Epithelial cell of esophagus (primary cell): ENCODE measurements at places on chromosomes 7 and 10.

DNA sequence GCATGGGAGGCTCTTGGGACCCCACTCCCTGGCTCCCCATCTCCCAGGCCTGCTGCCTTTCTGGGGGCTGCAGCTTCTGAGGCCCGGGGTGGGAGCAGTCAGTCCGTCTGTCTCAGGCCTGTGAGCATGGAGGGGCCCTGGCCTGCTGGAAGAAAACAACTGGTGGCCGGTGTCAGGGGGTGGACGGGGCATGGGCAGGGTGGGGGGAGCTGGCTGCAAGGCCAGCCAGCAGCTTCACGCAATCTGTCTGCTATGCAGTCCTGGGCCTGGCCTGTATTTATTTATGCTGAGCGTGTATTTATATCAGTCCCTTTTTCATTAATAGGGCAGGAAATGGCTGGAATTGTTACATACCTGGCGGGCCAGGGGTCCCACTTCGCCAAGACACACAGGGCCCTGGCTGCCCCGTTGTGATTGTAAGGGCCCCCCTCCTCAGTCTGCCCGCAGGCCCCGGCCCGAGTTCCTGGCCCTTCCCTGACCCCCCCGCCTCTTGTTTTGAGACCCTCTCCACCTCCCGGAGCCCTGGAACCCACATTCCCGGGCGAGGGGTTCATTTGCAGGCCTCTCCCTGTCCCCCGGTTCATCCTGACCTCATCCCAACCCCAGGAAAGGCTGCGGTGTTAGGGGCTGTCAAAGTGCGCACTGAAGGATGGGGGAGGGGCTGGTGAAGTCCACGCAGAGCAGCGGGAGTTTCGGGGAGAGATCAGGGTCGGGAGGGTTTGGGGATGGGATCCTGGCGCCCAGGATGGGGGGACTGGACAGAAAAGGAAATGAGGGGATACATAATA, 8.2 kb downstream of the TMEM270 start:
- no peak for DNase-seq

- no peak for DNase-seq
Observed at GRCh38 chr7:53672681-53673080, 637.2 kb downstream of the POM121L12 start.

DNA sequence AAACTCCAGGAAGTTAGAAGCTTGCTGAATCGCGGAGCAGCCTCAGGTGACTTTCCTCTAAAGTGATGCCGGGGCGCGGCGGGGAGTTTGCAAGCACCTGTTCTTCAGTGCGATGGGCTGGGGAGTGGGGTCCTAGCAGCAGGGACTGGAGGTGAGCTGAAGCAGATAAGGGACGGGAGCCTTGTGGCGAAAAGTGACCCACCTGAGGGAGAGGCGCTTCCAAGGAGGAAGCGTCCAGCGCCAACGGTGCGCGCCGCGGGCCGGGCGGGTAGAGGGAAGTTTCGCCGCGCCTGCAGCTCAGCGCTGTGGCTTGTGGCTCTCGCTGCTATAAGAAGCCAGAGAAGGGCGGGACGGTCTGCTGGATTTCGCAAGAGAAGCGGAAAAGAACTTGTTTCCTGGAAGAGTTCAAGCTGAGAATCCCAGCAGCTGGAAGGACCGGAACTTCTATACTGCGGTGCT, at the start of gene STEAP4:
STEAP4 (minus strand) TSS at position 305 of the 459 bp plus-strand sequence. CDS start 22,625 bp downstream, outside the sequence.
- peak; percentile 93 for DNase-seq

DNA sequence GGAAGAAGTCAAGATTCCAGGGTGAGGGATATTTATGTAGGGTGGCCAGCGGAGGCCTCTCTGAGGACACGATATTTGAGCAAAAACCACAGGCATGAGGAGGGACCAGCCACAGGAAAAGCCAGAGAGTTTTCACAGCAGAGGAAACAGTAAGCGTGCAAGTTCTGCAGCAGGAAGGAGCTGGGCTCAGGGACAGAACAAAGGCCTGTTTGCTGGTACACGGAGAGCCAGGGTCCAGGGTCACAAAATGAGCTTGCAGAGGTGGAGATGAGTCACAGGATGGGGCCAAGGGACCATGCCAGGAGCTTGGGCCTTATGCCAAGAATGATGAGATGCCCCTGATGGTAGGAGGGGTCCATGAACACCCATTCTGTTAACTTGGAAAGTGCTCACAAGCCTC, 283.5 kb downstream of the PLXNA4 start:
- no peak for DNase-seq

GRCh38 chr7:127838816-127839415, 186.9 kb downstream of the SND1 start:
- no peak for DNase-seq

DNA sequence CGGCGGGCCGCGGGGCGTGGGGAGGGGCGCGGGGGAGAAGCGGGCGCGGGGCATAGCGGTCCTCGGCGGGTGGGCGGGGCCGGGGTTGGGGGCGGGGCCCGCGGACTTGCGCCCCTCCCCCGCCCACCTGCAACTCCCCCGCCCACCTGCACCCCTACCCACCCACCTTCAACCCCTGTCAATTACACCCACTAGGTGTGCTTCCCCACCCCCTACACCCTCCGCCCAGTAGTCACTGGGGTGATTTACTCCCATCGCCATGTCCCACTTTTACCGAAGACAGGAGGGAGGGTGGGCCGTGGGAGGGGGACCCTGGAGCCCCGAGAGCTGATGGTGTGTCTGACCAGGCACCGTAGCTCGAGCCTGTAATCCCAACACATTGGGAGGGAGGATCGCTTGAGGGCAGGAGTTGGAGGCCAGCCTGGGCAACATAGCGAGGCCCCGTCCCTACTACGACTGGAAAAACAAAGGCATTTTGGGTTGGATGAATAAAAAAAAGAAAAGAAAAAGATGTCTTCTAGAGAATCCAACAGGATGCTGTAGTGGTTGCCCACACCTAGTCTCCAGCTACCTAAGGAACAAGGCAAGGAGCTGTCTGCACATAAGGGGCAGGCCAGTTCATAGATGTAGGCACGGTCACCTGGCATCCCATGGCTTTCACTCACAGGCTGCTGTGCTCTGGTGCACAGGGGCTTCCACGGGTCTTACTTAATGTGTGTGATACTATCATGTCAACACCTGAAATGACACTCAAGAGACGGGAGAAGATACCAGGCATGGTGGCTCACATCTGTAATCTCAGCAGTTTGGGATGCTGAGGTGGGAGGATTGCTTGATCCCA, 761 bp downstream of the KCTD7 start:
- DNase-seq = no peak

DNA sequence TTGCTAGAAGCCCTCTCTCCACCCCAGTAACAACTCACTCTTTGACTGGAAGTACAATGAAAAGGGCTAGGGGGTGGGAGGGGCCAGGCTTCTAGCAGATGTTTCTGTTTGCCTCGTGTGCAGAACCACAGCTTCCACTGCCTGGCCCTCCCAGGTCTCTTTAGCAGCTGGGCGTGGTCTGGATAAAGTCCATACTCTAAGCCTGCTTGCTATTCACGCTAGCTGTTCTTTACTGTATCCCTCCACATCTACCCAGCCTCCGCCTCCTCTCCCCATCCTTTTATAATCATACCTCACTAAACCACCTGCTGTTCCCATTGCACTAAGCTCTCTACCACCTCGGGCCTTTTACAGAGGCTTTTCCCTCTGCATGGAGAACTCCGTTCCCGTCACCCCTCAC, 288.8 kb downstream of the CAMK1D start:
- no peak for DNase-seq

DNA sequence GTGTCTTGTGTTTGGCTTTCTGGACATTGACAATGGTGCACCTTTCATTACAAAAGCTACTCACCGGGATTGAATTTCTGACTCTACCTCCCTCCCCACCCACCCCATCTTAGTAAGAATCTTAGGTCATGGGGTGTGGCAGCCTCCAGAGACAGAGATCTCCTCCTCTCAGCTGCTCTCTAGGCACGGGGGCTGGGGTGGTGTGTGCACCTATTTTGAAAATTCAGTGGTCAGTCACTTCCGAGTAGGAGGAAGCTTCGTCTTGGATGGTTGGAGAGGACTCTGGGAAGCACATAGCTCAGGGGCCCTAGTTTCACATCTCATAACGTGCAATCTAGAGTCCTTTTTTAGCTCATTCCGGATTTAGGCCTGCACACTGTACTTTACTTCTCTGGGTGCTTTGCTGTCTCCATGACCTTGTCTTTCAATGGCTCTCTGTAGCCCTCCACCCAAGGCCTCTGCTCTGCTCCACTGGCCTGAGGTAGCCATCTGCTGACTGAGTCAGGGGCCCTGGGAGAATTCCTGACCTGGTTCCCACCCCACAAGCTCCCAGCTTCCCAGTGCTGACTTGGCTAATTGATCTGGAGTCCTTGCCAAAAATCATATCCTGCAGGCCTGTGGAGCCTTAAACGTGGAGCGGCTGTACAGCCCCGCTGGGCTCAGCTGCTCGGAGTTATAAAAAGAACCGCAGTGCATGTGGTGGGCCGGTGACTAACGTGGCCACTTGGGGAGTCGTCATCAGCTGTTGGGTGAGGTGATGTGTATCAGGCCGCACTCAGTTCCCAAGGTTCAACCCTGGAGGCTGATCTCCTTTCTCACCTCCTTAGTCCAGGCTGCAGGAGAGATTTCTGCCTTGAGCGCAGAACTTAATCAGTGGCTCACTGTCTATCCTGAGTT, 19.3 kb upstream of the ADAMTS14 start:
- DNase-seq = peak; percentile 56

DNA sequence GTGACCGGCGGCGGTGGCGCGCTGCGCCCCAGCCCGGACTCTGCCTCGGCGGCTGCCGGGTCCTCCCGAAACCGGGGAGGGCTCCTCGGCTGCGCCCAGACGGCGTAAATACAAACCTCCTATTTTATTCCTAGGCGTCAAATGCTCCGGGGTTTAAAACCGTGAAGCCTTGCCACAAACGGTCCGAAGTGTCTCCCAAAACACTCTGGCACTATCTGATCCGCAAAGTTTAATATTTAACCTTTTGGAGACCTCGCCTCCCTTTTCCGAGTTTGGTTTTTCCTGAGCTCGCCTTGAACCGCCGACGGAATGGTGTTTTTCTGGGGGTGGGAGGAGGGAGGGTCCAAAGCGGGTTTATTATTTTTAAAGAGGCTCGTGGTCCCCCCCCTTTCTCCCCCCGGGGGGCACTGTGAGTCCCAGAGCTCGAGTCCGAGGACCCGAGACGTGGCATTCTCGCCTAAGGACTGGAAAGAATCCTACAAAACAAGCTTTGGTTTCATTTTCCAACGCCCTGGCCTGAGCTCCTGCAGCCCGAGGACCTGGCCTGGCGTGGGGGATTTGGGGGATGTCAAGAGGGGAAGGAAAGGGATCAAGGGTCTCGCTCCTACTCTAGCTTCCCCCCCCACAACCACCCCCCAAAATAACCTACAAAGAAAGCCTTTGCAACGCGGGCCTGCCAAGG, 1.8 kb downstream of the TNRC18 start:
- no peak for DNase-seq

- no peak for DNase-seq
Observed at GRCh38 chr7:71419546-71420337, 287.8 kb downstream of the GALNT17 start.

- DNase-seq = peak; percentile 76
Observed at GRCh38 chr10:32367793-32368453, 21.0 kb upstream of the EPC1 start.

GRCh38 chr7:69816501-69816900, 218.2 kb downstream of the AUTS2 start:
- DNase-seq = no peak

DNA sequence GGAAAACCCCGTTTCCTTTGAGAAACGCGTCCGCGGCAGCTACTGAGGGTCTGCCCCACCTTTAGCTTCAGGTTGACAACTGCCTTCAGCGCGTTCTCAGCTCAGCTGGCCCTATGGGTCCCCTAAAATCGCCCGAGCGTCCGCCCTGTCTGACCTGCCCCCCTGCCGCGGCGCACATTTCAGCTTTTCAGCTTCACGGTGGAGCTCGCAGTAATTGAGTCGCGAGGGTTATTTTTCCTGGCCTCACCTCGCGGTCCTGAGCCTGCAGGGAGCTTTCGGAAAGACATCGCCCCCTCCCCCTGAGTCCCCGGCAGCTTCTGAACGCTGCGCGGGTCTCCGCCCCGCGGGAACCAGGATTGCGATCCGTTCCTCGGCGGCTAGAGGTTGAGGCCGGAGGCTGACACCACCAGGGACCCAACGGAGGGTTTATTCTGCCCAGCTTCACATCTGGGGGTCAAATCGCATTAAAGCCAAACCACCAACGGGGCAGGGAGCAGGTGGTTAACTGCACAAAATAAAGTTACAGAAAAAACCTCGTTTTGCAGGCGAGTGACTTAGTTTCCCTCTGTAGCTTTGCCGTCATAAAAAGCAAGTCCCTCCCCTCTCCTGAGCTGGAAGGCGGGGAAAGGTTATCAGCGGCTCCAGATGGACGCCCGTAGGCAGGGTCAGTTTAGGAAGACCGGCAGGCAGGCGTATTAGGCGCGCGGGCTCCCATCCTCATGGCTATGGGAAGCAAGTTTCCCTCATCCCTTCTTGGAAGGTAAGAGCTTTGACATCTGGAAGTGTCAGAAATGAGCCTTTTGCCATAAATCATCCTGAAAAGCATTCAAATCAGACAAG, 11.0 kb downstream of the TWIST1 start:
- no peak for DNase-seq

DNA sequence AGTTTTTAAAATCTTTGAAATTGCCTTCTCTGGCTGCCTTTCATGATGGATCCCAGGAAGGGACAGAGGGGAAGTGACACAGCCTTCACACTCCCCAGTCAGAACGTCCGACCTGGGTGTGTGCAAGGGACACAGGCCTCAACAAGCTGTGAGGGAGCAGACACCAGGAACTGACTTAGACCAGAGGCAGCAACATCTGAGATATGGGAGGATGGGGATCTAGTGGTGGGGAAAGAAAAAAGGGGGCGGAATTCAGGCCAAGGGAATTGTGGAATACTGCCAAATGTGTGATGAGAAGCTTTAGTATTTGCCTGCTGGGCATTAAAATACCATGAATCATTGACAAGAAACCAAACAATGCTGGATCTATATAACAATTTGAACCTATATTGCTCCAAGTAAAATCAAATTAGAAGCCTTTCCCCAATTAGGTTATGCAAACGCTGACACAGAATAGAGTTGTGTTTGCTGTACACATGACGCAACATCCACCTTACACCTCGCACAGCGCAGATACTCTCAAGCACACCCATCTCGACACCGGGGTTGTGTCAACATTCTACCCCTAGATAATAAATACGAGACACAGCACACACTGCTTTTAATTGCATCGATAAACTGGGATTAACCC, 17.2 kb upstream of the MNX1 start:
- peak; percentile 96 for DNase-seq
